Brain (organoid and tissue), 16 donors: ENCODE measurements at places on chromosomes 11 and 22.

- peak; percentile 24 for DNase-seq
Measured at GRCh38 chr22:28142361-28142961, 223.4 kb upstream of the PITPNB start.

DNA sequence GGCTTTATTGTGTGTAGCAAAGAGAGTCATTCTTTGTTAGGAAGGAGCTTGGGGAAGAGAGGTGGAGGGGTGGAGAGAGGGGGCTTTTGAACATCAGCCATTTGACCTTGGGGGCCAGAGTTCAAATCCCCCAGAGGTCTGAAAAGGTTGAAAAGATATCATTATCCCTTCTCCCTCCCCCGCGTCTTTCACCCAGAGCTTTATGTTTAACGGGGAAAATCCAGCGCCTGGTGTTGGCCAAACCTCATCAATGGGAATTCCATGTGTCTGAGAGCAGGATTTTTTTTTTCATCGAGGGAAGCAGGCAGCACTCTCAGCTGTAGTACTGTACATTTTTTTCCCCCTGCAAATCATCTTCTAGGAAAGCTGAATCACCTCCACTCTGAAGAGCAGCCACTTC lies 122.4 kb upstream of the HSD17B12 start:
- peak; percentile 76 for DNase-seq

- DNase-seq, result no peak
Measured at GRCh38 chr11:100928426-100928825, 201.2 kb downstream of the PGR start.

- DNase-seq, result no peak
Measured at GRCh38 chr11:106101370-106101769, 23.9 kb downstream of the AASDHPPT start.

DNA sequence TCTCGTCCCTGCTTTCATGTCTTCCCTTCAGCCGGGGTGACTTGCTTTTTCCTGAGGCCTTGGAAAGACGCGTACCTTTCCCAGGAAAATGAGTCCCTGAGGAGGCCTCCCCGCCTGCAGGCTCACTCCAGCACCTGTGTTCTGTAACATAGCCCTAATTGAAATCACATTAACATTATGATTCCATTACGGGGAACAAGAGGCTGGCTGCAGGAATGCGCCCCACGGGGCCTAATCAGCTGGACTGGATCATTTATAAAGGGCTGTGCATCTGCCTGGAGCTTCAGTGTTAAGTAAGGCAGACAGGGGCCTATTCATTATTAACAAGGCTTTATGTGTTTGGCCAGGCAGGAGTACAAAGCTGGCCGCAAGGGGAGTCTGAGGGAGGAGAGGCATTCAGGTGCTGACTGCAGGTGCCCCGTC lies 41.9 kb upstream of the TSPAN18 start:
- peak; percentile 82 for DNase-seq

DNA sequence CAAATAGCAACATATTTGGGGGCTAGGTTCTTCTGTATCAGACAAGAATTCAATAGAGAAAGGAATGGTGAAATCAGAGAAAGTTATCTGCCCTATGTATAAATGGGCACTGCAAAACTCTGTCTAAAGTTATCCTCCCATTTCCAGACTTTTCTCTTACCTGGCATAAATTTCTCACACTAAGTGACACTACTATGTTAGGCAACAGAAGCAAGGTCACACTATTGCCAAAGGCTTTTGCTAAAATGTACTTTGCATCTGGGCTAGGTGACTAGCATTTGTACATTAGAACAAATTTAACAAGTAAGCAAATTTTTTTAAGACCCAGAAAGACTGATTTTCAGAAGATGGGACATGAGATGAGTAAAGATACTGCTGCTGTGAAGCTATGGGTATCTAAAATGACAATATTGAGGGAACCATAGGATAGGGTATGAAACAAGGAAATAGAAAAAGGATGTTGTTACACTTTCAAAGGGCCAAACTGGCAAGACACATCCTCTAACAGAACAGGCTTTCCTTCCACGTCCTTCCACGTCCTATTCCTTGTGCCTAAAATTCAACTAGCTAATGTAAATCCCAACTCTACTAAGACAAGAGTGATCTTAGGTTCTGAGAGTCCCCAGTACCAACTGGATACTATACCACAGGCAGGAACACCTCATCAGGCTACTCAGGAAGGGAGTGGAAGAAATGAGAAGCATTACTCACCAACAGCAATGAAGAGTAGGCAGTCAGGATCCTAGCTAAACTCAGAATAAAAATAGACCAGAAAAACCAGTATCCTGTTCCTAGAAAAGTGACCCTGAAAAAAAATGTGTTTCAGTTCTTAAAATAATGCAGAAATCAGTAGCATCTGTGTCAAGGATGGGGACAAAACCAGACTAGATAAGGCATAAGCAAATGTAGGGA lies 22.6 kb downstream of the GDPD4 start:
- no peak for DNase-seq

DNA sequence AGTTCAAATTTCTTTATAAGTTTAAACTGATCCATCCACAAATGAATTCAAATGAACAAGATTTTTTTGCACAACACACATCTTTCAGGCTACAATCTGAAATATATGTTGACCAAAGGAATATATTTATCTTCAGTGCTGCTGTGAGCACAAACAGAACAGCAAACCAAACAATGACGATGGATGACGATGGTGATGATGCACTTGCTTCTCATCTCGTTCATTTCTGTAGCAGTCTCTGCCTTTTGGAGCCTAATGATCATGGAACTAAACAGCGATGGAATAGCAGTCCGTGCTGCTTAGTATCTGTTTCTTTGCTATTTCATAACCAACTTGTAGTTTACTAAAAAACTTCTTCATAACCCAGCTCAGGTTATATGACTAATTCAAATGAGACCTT lies 220.7 kb upstream of the BLID start:
- DNase-seq, result no peak

DNA sequence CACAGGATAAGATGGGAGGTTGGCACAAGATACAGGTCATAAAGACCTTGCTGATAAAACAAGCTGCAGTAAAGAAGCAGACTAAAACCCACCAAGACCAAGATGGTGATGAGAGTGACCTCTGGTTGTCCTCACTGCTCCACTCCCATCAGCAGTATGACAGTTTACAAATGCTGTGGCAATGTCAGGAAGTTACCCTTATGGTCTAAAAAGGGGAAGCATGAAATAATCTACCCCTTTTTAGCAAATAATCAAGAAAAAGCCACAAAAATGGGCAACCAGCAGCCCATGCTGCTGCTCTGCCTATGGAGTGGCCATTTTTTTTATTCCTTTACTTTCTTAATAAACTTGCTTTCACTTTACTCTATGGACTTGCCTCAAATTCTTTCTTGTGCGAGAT lies 8.7 kb upstream of the PIWIL4 start:
- DNase-seq, result no peak

GRCh38 chr22:49203859-49204598 lies 623.6 kb downstream of the BRD1 start:
- no peak for DNase-seq

- DNase-seq, result no peak
Measured at GRCh38 chr22:22974795-22975580, 87.4 kb downstream of the IGLL5 start.

GRCh38 chr22:22229683-22230420 lies 14.7 kb upstream of the VPREB1 start:
- DNase-seq, result no peak

GRCh38 chr11:47002390-47002789 lies 65.8 kb downstream of the CSTPP1 start:
- no peak for DNase-seq

- no peak for DNase-seq
Measured at GRCh38 chr22:30435674-30436126, 10.1 kb downstream of the MTFP1 start.

- DNase-seq, result no peak
Measured at GRCh38 chr11:109309153-109309552, 112.8 kb upstream of the C11orf87 start.
